ENCODE measurements at places on chromosomes 3 and 15.

GRCh38 chr3:38137615-38138348 lies 679 bp upstream of the MYD88 start:
- DNase-seq, result no peak

GRCh38 chr15:54082836-54083492 lies 104.7 kb downstream of the UNC13C start:
- DNase-seq, result no peak

GRCh38 chr15:64897345-64897985 lies 14.2 kb upstream of the ANKDD1A start:
- DNase-seq, result no peak

GRCh38 chr15:64515196-64515595 lies 54.8 kb downstream of the ZNF609 start:
- no peak for DNase-seq

DNA sequence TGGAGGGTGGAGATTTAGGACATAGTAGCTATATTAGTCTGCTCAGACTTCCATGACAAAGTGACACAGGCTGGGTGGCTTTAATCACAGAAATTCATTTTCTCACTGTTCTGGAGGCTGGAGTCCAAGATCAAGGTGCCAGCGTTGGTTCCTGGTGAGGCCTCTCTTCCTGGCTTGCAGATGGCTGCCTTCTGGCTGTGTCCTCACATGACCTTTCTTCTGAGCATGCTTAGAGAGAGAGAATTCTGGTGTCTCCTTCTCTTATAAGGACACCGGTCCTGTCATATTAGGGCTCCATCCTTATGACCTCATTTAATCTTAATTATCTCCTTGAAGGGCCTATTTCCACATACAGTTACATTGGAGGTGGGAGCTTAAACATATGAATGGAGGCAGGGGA lies 14.9 kb upstream of the SHC4 start:
- no peak for DNase-seq

GRCh38 chr3:113231827-113232253 lies 20.5 kb downstream of the BOC start:
- peak; percentile 71 for DNase-seq

DNA sequence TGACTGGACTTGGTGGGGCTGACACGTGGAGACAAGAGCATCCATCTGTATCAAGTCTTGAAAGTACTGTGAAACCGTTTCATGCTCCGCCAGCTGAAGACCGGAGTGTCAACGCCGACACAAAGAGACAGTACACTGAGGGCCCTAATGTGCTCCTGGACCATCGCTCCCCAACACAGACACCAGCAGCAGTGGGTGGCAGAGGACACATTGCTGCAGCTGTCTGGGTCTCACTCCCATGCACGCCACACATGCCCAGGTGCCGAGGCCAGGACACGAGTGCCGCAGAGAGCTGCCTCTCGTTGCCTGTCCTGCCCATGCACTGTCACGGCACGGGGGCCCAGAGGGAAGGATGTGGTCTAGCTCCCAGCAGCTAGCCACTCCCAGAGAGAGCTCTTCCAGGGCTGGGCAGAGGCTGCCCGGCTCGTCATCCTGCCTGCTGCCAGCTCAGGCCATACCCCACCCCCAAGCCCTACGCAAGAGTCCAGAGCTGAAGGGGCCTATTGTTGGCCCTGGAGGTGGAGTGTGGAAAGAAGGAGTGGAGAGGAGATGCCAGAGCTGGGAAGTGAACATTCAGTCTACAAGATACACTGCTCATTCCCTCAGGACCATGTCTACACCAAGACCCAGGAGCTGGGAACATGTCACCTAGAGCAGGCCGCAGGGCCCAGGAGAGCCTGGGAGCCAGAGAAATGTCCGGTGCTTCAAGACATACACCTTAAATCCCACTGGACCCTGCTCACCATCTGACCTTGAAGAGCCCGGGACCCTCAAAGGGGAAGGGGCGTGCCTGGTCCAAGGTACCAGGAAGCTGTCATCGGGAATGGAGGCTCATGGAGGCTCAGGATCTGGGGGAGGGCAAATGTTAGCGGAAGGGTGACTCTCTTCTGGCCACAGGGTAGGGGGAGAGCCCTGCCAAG lies 7.7 kb downstream of the TNK2 start:
- no peak for DNase-seq

- DNase-seq, result no peak
These were observed 780.8 kb upstream of the GOLIM4 start for GRCh38 chr3:168876346-168877035.

- DNase-seq, result no peak
These were observed 82.8 kb upstream of the CDV3 start for GRCh38 chr3:133490468-133491351.

DNA sequence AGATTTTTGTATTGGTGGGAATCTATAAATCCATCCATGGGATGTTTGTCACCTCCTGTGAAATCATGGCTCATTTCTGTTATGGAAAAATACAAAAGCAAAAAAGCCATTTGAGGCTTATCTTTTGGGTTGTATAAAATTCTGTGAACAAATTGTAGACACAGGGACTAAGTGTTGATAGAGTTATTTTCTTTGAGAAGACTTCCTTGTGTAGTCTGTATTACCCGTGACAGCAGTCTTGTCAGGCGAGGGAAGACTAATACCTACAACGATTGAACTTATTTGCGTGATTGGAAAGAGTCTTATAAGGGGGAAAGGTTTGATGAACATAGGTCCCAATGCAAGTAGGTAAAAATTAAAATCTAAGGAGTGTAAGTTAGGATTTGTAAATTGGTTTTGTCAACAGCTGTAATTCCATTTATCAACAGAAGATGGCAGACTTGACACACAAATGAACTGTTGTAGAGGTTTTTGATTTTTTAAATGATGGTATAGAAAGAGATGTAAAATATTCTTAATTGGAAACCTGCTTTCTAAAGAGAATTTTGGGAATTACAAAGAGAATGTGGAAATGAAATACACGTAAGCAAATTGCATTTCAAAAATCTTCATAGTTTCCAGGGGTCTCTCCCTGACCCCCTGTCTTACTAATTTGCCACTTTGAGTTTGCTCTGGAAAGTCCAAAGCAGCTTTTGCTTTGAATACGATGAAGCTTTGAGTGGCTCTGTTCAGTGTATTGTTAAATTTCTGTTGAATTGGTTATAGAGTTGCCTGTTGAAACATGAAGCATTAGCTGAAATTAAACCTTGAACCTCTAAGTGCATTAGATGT lies 33.2 kb downstream of the SLC25A26 start:
- DNase-seq, result no peak

GRCh38 chr3:113498221-113499005 lies 16.5 kb downstream of the SPICE1 start:
- no peak for DNase-seq

DNA sequence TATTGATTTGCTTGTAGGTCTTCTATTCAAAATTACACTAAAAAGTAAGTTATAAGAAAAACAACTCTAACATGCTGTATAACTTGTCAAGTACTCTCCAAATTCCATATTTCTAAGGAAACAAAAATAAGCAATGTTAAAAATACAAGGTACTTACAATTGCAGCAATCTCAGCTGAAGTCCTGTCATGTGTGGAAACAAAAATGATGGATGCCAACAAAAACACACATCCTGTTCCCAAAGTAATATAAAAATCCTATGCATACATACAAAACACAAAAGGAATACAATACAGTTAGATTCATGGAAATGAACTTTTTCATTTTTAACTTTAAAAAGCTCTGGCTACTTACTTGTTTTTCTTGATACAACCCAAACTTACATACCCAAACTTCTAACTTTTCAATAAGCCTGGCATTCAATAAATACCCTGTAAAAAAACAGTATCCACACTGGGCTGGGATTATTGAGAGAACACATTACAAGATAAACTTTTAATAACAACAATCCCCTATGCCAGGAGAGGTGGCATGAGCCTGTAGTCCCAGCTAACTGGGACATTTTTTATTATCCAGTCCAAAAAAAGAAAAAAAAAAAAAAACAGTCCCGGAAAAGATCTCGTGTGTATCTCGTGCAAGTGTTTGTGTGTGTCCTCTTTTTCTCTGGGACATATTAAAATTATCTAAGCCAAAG lies 14.7 kb downstream of the CMTM6 start:
- DNase-seq, result no peak

DNA sequence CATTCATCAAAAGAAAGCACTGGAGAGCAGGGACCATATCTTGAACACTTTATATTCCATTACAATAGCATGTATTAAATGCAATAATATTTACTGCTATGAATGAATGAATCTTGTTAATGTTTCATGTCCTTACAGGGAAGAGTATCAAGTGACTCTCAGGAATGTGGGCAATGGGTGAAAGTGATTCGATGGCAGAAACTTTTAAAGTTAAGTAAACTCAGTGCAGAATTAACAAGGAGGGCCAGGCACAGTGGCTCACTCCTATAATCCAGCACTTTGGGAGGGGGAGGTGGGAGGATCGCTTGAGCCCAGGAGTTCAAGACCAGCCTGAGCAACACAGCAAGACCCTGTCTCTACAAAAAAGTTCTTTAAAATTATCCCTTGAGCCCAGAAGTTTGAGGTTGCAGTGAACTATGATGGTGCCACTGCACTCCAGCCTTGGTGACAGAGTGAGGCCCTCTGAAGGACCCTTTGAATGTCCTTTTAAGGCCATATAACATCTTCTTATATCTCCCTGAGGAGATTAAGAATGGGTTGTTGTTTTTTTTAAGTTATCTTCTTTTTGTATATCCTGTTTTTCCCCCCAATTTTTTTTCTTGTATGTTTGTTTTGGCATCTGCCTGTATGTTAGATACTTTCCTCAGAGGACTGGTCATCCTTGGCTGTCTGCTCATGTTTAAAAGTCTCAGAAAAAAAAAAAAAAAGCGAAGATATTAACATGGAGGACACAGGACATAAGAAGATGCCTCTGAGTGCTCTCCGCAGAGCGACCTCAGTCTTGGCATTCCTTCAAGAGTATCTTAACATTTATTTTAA lies 9.6 kb upstream of the FSIP1 start:
- DNase-seq, result no peak

GRCh38 chr3:171783626-171784025 lies 26.7 kb downstream of the PLD1 start:
- DNase-seq, result no peak

- DNase-seq, result no peak
These were observed 55.4 kb downstream of the LIPC start for GRCh38 chr15:58487041-58487723.

GRCh38 chr3:184567946-184568559 lies 6.5 kb downstream of the EPHB3 start:
- DNase-seq, result no peak

DNA sequence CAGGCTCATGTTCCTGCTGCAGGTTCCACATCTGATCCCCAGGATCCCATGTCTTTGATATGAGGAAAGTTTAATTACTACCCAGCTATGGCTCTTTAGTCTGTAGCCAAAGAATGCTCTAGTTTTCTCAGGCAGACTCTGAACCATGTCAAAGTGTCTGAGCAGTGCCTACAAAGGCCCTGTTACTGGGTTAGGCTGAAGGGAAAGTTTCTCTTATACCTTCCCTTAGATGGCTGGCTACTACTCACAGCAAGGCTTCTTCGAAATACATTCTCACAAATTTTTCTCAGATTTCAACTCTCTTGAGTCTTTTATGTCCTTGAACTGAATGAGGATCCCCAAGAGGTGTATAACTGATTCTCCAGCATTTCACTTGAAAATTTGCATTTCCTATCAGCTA lies 102.4 kb downstream of the NR1D2 start:
- DNase-seq, result no peak

GRCh38 chr3:69283496-69283895 lies 102.4 kb downstream of the FRMD4B start:
- DNase-seq, result no peak

GRCh38 chr3:187085933-187086332 lies 53.4 kb downstream of the RPL39L start:
- DNase-seq, result no peak

DNA sequence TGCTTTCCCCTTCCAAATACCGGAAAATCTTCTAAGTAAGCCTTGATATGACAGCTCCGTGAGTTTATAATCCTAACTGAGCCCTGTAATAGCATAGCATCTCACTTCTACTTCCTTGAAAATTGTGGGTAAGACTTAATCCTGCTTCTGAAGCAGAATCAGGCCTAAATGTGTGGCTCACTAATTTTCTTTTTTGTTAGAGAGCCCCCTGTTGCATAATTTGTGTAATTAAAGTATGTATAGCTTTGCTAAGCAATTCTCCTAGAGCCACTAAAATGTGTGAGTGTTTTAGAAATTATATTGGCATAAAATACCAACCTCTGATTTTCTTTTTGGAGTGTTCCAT lies 304.4 kb downstream of the FGF12 start:
- DNase-seq, result no peak

- DNase-seq, result no peak
These were observed 26.6 kb downstream of the MIX23 start for GRCh38 chr3:122356402-122356801.

DNA sequence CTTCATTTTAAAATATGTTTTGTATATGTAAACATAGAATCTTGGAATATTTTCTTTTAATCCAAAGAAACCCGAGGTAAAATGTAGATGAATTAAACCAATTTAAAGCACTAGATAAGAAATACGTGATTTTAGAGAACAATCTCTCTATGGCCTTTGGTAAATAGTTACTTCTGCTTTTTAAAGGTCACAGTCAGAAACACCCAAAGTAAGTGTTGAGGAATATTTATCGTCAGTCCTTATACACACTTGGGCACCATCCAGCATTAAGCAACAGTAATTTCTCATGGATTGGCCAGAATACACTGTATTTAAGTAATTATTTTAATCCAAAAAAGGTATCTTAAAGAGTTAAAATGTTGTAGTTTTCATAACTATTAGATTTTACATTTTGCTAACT lies 713.2 kb downstream of the NLGN1 start:
- no peak for DNase-seq

GRCh38 chr3:131622726-131623125 lies 120.0 kb upstream of the MRPL3 start:
- DNase-seq, result no peak

DNA sequence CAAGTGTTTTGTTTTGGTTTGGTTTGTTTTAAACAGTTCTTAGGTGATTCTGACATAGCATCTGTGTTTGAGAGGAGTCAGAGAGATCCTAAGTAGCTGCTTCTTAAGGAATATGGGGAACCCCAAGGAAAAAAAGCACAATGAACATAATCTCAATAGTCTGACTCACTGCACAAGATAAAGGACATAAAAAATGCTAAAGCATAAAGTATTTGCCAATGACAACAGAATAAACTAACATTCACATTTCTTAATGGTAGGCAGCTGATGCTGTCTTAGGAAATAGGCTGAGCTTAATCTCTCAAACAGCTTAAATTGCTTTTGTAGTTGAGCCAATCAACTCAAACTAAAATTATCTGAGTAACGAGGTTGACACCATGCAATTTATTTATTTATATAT lies 2.9 kb downstream of the NCEH1 start:
- DNase-seq, result no peak

DNA sequence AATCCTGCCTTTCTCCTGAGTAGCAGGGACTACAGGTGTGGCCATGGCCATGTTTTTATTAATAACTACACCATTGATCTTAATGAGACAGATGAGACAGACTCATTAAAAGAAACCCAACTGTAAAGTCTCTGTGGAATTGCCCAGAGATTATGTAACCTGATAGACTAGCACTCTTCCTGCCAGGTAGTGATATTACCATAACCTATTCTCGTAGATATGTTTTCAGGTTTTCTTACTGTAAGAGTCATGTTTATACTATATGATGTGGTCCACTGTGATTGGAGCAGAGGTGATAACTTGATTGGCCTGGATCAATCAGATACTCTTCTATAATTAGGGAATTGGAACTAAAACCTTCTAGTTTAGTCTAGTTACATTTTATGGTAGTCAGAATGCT lies 93.7 kb downstream of the NFKBIZ start:
- no peak for DNase-seq

All from keratinocyte (primary cell).